Activated T-helper 1 cell treated with anti-CD3 and anti-CD28 coated beads, Interleukin-2, amount 50 U/mL, for 16 hours (primary cell): ENCODE measurements at places on chromosomes 1 and 21.

DNA sequence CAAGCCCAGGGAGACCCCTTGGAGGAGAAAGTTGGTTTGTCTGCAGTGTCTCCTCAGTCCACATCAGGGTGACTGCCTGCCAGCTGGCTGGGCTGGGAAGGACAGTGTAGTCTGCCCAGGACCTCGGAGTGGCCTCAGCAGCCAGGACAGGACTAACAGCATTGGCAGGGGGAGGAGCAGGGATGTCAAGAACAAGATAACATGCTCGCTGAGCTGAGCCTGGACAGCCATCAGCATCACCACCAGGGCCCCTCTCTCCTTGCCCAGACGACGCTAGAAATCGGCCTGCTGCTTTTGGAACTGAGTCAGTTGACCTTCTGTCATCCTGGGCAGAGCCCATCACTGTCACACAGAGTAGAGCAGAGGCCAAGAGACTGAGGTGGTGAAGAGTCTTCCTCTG lies 83.6 kb upstream of the CNTN2 start:
- DNase-seq = no peak

DNA sequence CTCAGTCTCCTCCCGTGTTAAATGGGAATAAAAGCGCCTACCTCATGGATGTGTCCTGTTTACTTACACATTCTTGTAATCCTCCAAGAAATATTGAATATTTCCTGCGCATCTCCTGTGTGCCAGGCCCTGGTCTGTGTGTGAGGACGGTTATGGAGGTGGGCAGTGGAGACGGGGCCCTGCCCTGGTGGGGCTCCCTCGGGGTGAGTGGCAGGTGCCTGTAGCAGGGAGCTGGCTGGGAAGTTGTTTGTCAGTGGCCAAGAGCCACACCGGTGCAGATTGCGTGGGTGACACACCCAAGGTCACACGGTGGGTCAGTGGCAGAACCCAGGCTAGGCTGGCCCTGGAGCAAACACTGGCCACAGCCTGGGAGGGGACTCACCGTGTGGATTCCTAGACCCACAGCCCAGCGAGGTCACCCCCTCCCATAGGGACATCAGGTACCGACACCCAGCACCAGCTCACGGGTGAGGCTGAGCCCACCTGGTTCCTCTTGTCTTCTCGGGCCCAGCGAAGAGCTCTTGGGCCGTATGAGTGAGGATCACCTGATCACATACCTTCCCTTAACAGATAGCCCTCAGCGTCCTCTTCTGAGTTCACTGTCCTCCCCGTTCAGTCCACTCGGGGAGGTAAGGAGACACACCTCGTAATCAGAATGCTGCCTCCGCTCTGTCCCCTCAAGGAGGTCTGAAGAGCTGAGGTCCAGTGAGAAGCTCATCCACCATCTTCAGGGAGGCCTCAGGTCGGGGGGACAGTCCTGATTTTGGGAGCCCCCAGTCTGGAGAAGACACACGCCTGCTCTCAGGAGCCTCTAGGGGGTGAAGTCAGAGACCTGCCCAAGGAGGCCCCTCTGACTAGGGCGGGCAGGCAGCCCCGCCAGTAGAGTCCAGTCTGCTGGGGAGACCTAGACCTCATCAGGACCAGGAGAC lies 349.6 kb downstream of the MATN1 start:
- DNase-seq = no peak

- no peak for DNase-seq
Measured at GRCh38 chr1:18448889-18449288, 31.8 kb upstream of the KLHDC7A start.

DNA sequence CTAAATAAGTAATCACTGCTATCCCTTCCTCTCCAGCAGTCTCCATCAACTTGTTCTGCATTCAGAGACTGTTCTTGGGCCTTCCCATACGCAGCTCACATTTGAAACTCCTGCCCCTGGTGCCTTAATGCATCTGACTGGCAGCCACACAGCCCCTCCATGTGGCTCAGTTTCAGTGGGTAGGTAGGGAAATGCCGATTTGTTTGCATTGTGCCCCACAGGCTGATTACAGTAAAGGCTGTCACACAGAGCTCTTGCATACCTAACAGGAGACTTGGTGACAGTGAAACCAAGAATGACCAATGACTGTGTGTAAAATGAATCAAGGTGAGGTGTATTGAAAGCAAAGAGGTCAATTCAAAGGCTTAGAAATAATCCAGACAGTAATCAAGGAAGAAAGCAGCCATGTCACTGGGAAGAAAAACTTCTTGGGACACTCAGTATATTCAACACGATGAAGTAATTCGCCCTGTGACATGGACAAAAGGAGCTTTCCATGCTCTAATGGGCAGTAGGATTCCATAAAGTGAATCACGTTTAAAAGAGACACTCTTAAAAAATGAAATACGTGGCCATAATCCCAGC lies 12.7 kb upstream of the B3GALNT2 start:
- no peak for DNase-seq

DNA sequence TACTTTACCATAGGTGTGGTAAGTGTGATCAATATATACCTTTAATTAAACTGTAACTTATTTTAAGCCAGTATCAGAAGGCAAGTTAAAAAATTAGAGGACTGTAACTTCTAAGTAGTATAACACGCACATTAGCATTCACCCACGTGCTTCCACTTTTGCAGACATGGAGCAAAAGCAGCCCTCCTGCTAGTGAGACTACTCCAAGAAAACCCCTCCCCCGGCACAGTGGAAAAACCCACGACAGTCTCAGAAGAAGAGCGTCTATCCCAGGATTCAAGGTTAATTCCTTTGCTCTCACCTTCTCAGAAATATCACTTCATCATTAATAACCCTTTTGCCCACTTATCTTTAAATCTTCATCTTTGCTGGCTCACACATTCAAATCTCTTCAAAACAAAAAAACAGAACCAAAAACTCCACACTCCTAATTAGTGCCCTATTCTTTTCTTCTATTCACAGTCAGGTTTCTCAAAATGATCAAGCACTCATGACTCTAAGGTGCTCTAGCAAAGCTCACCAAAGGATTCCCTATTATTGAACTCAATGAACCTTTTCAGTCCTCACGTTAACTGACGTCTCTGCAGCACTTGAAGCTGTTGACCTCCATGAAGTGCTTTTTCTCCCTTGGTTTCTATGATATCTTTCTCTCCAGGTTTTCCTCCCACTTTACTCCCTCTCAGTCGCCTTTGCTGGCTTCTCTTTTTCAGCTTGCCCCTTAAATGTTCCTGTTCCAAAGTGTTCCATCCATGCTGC lies 213.5 kb downstream of the SMYD3 start:
- no peak for DNase-seq

DNA sequence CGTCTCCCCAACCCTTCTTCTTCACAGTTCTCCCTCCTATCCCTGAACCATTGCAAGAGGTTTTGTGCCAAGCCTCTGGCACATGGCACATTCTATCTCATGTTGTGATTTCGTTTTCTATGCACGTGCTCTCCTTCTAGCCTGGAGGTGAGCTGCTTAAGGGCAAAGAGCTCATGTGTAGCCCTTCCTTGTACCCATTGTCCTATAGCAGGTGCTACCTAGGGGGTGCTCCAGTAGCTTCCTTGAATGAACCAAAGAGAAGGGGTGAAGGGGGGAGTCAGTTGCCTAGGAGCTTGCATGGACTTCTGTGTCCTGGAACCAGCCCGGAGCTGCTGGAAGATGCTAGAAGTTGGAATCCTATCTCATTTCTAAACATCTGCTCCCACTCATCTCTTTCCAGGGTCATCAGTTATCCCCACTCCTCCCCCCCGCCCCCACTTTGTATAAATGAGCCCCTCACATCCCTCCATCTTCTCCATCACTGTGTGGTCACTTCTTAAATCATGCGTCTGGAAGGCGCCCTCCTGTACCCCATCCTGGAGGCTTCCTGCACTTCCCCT lies 535 bp upstream of the DISC1 start:
- DNase-seq = no peak

DNA sequence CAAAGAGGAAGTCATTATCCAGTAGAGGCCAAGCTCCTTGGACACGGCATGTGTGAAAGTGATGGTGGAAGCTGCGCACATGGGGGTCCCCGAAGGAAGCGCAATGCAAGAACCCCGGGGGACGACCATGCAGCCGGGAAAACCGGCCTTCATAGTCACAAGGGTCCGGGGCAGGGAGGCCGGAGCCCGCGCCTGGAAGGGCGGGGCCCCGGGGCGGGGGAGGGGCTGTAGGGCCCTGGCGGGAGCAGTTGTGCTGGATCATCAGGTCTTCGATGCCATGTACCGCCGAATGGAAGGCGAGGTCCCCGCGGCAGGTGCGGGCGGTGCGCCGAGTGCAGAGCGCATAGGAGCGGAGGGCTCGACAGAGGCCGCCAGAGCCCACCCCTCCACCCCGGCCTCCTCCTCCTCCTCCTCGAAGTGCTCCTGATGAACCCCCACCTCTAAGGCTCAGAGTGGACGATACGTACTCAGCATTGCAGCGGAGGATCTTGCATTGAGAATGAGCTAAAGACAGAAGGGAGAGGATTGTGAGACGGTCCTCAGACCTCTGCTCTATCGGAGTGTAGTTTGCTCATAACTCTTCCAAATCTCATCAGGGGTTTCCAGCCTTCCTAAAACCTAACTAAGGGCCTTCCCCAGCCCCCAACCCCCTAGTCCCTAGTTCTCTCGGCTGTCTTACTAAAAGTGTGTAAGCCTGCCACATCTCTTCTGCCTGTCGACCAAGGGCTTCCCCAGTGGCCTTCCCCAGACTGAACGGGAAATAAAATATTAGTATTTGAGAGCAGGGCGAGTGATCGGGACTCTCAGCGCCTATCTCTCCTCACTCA lies 2.1 kb downstream of the HJV start:
- DNase-seq = no peak

GRCh38 chr1:229158927-229159326 lies 112.0 kb upstream of the RAB4A start:
- no peak for DNase-seq

DNA sequence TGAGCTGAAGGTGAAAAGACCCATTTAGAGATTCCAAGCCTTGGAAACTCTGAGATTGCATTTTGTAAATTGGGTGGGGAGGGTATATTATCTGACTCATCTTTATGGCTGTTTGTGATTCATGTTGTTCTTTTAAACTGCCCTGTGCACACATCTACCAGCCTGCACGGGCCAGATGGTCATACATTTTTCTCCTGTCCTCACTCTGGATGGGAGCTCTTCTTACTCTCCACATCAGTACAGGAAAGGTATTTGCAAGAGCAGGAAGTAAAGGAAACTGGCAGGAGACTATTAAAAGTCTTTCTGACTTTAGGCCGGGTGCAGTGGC lies 14.3 kb upstream of the NMNAT2 start:
- DNase-seq = no peak

DNA sequence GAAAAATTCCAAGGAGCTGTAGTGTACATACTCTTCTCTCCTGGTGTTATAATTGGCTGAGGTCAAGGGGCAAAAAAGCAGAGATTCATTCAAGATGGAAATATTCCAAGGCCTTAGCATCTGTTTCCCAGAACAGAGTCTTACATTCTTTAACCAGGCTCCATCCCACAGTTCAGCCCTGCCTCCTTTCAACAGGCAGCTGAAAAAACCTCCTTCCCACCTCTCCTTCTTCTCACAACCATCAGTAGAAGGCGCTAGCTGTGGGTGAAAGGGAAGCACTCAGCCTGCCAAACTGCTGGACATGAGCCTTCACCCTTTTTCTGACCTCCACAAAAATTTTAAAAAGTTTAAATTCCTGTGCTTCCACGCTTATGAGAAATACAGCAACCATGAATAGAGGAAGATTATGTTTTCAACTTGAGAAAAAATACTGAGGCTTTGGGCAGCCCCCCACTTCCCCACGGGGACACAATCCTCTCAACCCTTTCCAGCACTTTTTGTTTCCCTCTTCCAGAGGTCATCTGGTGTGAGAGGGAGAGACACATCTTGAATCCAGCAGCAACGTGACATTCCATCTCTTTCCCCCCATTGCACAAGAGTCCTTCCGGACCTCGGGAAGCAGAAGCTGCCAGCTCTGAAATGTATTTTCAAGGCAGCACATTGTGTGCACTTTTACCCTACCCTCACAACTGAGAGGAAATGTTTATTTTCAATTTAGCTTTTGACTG lies 43.2 kb upstream of the FMO2 start:
- DNase-seq = no peak

- no peak for DNase-seq
Measured at GRCh38 chr1:224507771-224508523, 73.3 kb upstream of the WDR26 start.

- DNase-seq = no peak
Measured at GRCh38 chr1:44406737-44407429, 1.8 kb downstream of the RNF220 start.

GRCh38 chr1:237235091-237235490 lies 193.1 kb downstream of the RYR2 start:
- no peak for DNase-seq

- no peak for DNase-seq
Measured at GRCh38 chr1:27662261-27662660, 9.7 kb downstream of the IFI6 start.

DNA sequence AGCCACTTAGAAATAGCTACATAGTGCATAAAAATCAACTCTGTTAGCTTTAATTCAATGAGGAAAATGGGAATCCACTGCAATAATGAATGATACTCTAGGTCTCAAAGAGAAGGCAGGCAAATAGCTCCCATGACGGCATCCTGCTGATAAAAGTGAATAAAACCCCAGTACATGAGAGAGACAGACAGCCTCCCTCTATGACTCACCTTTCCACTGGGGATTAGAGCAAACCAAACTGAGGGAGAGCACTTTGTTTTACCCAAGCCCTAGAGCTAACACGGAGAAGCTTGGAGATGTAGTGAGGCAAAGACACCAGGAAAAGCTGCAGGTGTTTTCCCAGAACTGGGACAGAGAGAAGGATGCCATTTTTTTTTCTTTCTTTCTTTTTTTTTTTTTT lies 621.9 kb downstream of the LRRIQ3 start:
- DNase-seq = no peak

- DNase-seq = no peak
Measured at GRCh38 chr1:180548686-180549317, 10.0 kb upstream of the OVAAL start.

DNA sequence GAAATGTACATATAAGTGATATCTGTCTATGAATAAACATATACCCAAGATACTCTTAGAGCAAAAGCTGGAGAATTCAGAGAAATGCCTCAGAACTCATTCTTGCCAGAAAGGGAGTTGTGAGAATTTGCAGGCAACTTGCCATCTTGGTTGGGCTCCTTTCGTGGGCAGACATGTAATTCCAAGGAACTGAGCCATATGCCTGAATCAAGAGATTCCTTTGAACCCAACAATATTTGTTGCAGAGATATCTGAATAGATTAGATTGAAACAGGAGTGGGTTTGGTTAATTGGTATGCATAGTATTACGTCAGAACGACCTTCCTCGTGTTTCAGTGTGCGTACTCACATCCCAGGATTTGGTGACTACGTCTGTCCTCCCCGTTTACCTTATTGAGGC lies 67.0 kb downstream of the TGFB2 start:
- DNase-seq = no peak

DNA sequence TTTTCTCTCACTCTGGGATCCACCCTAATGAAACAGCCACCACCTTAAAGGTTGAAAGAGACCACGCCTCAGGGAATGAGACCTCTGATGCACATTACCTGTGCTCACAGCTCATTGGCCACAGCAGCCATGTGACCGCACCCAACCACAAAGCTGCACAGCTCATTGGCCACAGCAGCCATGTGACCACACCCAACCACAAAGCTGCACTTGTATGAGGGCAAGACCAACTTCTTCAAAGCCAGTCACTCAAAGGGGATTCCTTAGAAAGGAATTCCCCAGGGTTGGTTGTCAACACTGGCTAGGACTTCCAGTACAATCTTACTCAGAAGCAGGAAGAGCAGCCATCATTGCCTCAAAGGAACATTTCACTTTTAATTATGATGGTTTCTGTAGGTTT lies 43.6 kb upstream of the PDE9A start:
- no peak for DNase-seq

- DNase-seq = no peak
Measured at GRCh38 chr1:51247022-51247421, 10.9 kb downstream of the RNF11 start.
